ENCODE measurements at places on chromosomes 3 and 15.

DNA sequence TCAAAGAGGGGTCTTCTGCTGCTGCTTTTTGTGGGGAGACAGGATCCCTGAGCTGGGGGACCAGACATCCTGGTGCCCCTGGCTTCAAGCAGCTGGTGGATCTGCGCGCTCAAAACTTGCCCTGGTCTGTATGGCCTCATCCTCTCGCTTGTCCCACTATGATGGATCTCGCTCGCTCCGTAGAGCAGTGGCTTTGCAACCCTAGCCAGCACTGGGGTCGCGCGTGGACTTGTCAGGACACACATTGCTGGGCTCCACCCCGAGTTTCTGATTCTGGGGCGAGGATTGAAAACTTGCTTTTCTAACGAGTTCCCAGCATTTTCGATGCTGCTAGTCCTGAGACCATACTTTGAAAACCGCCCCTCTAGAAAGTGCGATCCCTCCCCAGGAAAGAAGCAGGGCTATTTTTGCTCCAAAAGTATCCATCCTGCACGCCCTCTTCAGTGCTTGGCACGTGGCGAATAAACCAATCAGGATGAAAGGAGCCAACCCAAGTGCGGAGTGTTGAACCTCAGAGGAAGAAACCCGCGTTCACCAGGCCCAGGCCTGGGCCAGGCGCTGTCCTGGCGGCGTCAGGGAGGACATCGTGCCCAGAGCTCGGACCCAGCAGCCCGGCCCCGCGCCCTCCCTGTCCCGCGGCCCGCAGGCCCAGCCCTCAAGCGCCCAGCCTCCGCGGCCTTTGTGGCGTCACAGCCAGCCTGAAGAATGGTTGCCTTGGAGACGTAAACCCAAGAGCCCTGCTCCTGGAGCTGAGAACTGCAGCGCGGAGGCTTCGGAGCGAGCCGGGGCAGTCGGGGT lies at the start of gene CFAP100:
Gene CFAP100, plus strand, starts transcription at position 731 of the 798 bp plus-strand sequence. CDS start 1,092 bp downstream, outside the sequence.
- DNase-seq = peak; percentile 34

GRCh38 chr15:85897895-85898717 lies 103.4 kb upstream of the KLHL25 start:
- no peak for DNase-seq

DNA sequence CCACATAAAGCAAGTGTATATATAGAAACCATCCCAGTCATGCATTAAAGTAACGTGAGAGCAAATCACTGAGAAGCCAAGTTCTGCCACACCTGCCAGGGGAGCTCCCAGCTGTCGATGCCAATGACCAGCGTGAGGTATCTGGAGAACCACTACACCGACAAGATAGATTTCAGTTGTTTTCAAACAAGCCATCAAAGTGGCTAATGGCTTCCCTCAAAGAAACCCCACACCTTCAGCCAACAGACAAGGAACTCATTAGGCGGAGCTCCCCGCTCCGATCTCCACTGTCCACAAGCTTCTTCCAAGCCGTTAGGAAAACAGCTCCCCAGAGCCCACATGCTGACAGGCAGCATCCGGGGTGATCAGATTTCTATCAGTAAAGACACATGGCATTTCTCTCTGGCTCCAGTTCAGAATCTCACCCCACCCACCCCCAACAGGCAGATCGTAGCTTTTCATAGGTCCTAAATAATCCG lies 54.2 kb upstream of the SPATA12 start:
- no peak for DNase-seq

DNA sequence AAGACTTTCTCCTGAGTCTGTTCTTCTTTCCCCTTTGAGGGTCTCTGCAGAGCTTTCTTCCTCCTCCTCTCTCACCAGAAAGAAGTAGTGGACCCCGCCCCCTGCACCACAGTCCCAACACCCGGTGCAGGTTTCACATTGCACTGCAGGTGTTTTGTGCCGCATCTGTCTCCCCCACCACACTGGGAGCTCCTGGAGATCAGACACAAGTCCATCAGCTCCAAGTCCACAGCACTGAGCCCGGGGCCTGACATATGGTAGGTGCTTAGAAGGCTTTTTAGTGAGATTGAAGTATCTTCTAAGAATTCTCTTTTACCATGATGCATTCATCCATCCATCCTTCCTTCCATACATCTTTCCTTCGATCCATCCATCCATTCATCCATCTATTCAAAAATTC lies 9.8 kb downstream of the STRA6 start:
- DNase-seq = no peak

DNA sequence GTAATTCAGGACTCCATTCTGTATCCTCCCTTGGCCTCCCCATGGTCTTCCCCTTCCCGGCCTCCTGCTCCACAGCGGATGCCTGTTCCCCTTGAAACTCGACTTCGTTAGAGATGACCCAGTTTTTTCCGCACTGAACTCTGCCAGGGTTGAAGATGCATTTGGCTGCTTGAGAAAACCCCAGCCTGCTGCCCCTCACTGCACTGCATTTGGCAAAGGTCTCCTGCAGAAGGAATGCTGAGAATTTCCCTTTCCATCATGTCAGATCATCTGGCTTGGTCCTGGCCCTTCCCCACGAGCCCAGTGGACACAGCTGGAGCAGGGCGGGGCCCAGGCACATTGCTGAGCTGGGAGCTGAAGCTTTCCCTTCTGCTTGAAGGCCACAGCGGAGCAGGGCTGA lies 37.6 kb upstream of the RGMA start:
- no peak for DNase-seq

DNA sequence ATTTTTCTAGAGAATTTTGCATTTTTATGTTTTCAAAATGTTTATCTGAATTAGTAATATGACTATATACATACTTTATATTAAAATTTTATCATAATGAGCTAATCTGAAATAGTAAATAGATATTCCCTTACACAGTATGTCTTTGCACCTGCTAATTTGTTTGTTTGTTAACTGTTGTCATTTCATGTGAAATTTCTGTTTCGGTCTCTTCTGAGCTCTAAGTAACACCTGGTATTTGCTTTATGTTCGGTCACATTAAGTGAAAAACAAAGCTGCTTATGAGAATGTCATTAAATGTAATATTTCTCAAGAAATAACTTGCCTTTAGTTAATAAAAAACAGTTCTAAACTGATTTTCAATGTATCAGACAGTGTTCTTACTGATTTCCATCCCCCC lies 61.1 kb downstream of the FNDC3B start:
- DNase-seq = no peak

GRCh38 chr3:15215996-15216395 lies 9.9 kb downstream of the CAPN7 start:
- DNase-seq = no peak

DNA sequence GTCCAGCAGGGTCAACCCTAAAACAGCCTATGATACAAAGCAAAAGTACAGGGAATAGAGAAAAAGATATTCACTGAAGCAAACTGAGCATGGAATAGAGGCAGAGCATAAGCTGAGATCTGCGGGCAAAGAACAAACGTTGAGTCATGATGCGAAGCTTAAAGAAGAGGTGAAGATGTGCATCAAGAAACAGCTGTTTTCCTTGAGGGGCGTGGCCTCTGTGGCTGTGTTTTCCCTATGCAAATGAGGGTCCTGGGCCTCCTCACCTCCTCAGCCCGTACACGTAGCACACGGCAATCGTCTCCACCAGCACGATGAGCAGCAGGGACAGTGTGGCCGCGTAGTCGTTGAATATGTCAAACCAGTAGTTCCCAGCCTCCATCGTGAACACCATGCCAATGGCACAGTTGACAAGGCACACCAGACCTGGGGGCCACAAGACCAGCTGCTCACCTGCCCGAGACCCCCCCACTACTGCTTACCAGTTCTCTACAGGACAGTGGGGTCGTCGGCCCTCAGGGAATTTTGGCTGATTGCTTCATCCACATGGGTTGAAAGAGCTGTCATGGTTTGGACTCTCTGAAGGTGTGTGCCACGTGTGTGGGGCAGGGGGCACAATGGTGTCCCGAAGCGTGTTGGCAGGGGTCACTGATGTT lies 33.6 kb downstream of the SLC6A20 start:
- no peak for DNase-seq

DNA sequence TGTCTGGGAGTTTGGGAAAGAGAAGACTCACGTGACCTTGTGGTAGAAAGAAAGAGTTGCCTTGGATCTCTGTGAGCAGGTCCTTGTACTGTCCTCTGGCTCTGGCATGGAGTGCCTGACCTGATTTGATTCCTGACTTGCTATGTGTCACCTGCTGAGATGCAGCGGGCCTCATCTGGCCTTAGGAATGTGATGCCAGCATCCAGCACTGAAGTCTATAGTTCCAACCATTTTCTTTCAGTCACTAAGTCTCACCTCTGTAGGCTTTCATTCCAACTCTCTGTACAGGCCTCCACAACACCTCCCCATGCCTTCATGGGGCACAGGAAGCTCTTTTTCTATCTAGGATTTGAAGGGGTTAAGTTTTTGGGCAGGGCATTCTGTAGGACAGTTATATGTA lies 12.1 kb upstream of the OXSR1 start:
- no peak for DNase-seq

- no peak for DNase-seq
These were observed 33.0 kb downstream of the SLC6A6 start for GRCh38 chr3:14435175-14436014.

DNA sequence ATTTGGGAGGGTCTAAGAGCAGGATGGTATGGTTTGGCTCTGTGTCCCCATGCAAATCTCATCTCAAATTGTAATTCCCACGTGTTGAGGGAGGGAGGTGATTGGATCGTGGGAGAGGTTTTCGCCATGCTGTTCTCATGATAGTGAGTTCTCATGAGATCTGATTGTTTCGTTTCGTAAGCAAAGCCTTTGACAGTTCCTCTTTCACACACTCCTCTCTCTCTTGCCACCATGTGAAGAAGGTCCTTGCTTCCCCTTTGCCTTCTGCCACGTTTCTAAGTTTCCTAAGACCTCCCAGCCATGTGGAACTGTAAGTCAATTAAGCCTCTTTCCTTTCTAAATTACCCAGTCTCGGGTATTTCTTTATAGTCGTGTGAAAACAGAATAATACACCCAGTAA lies 553.7 kb downstream of the TAFA4 start:
- no peak for DNase-seq

- no peak for DNase-seq
These were observed 81.1 kb downstream of the TRIM42 start for GRCh38 chr3:140758791-140759444.

DNA sequence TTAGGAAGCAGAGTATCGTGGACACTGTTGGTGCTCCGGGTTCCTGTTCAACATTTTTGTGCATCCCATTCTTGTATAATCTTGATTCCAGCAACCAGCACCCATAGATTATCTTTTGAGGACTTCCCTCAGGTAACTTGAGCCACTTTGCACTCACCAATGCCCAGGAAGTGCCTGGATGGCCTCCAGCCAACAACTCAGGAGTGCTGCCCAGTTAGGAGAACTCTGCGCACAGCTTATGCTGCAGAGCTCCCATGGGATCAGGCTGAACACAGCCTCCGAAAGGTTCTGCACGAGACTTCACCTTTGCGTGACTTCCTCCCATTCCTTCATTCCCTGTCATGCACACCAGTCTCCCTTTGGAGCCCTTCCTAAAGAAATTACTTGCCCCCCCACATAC lies 64.3 kb upstream of the LRRN1 start:
- DNase-seq = no peak

- DNase-seq = no peak
These were observed 11.1 kb downstream of the SIAH2 start for GRCh38 chr3:150751781-150752263.

DNA sequence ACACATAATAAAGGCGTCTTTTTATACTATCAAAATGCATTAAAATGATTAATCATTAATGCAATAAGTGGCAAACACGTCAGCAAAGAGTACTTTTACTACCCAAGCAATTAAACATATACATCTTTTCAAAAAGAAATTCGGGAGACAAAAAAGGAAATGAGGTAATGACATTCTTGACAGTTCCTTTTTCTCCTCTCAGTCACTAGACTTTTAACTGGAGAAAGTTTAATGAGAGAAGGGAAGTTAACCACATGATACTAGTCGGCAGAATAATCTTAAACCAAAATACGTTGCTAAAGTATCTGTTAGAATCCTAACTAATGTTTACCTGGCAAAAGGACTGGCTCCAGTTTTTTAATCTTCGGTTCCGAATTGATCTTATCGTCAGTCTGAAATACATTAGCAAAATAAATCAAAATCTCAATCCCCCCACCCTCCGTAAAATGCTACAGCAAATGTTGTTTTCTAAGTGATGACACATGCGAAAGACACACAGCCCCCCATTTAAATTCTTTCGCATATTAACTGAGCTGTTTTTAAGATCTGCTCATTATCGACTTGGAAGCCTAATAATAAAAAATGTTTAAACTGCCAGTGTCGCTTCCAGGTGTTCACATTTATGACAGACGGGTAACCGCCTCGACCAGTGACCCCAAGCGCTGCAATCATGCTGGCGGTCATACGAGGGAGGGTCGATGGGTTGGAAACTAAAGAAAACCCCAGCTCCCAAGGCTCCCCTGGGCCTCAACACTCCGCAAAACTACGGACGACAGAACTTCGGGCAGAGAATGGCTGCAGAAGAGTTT lies 778 bp downstream of the MTMR10 start:
- no peak for DNase-seq

DNA sequence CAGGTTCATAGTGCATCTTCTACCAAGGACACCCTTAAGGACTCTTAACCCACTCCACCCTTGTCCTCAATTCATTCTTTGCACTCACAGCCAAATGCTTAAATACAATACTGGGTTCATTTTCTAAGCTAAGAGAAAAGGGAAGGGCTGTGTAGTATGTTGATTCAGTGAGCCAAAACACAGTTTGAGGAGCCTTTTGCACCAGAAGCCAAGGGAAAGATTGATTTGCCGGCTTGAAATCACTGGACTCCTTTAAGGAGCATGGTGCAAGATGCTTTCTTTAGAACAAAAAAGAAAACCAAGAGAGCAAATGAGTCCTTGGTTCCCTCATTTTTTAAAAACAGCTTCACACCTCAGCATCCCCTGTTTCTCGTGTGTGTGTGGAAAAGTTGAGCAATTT lies 47.8 kb downstream of the BOC start:
- no peak for DNase-seq

- DNase-seq = no peak
These were observed 204.4 kb downstream of the OTOL1 start for GRCh38 chr3:161700998-161701397.

Data from activated naive CD4-positive, alpha-beta T cell treated with anti-CD3 and anti-CD28 coated beads, Interleukin-2, amount 50 U/mL, for 72 hours (primary cell).